Keratinocyte (primary cell): ENCODE measurements at places on chromosomes 3 and 15. TPM values are rescaled to one million over a fixed set of nuclear protein-coding genes. Genes with fewer than 3 reads are reported as not detected.
A peak's percentile ranks its signal among the peaks of the same experiment; 100 is the strongest.

Gene PIF1
- 2.3 to 7.6 TPM (median 6.2 TPM) in 3 replicates for polyA plus RNA-seq

Gene SORD
- 43.9 to 51.3 TPM (median 46.7 TPM) in 3 replicates for polyA plus RNA-seq

Gene MST1
- polyA plus RNA-seq: 4.5 to 12.4 TPM (median 5.2 TPM) in 3 replicates

Gene KCNH8
- polyA plus RNA-seq: 0.01 TPM in 1 of 3 replicates, not detected in the others

Gene NR2E3
- polyA plus RNA-seq: 0.18 to 0.46 TPM (median 0.18 TPM) in 3 replicates

Gene AVEN
- 10.6 to 16.6 TPM (median 14.4 TPM) in 3 replicates for polyA plus RNA-seq

Gene EPHA6
- polyA plus RNA-seq: not detected in 3 replicates

Gene KLF15
- 0.03 to 0.04 TPM in 2 of 3 replicates, not detected in the other for polyA plus RNA-seq

DNA sequence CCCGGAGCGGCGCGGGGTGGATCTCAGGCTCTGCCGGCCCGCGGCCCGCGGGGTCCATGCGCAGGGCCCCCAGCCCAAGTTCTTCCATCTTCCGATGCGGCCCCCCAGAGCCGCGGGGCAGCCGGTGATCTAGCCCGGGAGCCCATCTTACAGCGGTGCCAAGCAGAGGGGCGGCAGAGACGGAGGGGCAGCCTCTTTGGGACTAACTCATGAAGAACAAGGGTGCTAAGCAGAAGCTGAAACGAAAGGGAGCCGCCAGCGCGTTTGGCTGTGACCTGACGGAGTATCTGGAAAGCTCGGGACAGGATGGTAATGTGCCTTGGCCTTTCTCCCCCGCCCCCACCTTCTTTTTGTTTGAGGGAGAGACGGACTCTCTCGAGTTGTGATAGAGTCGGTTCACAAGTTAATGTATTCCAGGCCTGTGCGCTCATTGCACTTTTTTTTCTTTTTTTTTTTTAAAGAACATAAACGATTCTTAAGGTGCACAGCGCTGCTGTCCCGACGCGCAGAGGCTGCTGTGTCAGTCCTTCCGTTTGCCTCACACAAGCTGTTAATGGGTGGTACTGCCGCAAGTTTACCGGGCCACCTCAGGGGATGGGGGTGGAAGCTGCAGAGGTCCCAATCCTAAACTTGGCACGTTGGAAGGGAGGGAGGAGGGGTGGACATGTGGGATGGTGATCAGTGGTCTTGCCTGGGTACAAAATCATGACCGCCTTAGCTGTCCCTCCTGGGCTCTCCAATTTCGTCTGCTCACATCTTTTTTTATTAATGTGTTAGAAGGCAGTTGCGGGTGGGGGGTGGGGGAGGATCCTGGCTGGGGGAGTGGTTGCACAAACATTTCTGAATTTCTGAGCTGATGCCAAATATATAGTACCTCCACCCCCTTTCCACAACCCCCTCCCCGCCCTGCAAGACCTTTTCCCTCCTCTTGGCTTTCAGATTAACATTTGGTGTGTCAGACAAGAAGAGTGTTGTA is 801 bp downstream of the ARHGAP31 start:
- no peak for DNase-seq

DNA sequence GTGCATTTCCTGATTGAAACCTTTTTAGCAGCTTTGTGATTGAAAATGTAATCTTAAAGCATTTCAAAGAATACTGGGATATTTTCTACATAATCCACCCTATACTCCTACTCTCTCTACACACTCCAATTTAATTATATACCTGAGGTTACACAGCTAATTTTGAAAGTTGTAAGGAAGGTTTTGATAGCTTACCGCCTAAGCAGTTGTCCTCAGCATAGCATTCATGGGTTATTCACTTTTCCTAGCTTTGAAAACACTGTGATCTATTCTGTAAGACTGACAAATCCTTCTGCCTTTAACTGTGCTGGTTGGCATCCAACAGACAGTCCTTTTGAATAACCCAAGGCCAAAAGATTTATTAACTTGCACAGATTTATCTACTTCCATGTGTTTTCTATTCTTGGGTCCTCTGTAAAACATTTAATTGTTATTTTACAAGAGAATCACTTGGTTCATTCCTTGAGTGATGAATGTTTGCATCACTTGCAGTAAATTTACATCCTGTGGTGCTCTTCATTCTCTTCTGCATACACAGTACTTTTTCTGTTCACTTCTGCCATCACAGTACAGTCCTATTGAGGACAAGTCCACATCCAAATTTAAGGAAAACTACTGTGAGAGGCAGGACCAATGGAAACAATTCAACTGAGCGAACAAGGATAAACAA is 44.8 kb downstream of the SERPINI1 start:
- DNase-seq: no peak

DNA sequence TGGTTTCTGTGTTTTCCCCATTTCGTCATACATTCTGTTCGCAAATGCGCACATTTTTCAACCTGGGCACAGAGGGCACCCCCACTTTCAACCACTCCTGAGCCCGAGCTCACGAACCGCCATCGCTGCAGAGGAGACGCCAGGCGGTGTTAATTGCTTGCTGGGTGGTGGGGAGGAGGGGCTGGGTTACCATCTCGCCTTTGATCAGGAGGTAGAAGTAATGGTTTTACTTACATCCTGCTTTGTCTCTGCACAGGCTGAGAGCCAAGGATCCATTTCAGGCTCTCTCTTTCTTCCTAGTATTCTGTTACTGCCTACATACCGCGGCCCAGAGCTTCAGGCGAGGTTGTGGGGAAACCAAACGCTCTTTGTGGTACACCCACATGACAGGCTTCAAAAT is 177.3 kb upstream of the WNT5A start:
- DNase-seq: no peak

GRCh38 chr3:192597506-192597905 is 129.8 kb downstream of the FGF12 start:
- no peak for DNase-seq

- DNase-seq: no peak
These were observed 1.4 kb downstream of the ST6GAL1 start for GRCh38 chr3:186931532-186932280.

GRCh38 chr15:75620841-75621391 is 4.6 kb downstream of the SNUPN start:
- no peak for DNase-seq

- DNase-seq: no peak
These were observed 10.3 kb upstream of the PPARG start for GRCh38 chr3:12278566-12278965.

GRCh38 chr3:128461731-128462130 is 5.0 kb downstream of the DNAJB8 start:
- no peak for DNase-seq

DNA sequence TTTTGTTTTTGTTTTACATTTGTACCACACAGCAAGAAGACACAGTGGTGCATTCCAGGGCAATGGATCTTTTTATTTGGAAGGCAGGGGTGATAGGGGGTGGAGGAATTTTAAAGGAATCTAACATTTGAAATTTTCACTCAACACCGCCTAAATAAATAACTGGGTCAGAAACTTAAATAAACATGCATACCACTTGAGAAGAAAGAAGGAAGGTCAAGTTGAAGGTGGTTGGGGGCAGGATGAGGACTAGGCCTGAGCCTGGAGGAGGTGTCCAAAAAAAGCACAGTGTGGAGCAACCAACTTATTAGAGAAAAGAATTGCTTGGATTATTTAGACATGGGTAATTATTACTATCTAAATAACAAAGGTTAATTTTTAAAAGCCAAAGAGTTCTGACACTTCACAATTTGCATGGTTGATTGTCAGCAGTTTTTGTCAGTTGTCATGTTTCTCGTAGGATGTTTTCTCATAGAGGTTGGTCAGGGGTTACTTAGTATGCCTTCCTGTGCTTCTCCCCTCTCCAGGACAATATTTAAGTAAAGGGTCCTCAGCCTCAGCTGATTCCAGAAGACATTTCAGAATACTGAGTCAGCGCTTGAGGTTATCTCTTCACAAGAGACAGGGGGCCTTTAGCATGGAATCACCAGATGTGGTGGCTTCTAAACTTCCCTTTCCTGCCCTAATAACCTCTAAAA is 173.7 kb upstream of the SLC2A2 start:
- DNase-seq: no peak

GRCh38 chr3:127730666-127731295 is 58.0 kb downstream of the ABTB1 start:
- DNase-seq: no peak

GRCh38 chr3:157500232-157500631 is 3.0 kb downstream of the VEPH1 start:
- no peak for DNase-seq

GRCh38 chr15:60426870-60427508 is 29.2 kb upstream of the ANXA2 start:
- no peak for DNase-seq

DNA sequence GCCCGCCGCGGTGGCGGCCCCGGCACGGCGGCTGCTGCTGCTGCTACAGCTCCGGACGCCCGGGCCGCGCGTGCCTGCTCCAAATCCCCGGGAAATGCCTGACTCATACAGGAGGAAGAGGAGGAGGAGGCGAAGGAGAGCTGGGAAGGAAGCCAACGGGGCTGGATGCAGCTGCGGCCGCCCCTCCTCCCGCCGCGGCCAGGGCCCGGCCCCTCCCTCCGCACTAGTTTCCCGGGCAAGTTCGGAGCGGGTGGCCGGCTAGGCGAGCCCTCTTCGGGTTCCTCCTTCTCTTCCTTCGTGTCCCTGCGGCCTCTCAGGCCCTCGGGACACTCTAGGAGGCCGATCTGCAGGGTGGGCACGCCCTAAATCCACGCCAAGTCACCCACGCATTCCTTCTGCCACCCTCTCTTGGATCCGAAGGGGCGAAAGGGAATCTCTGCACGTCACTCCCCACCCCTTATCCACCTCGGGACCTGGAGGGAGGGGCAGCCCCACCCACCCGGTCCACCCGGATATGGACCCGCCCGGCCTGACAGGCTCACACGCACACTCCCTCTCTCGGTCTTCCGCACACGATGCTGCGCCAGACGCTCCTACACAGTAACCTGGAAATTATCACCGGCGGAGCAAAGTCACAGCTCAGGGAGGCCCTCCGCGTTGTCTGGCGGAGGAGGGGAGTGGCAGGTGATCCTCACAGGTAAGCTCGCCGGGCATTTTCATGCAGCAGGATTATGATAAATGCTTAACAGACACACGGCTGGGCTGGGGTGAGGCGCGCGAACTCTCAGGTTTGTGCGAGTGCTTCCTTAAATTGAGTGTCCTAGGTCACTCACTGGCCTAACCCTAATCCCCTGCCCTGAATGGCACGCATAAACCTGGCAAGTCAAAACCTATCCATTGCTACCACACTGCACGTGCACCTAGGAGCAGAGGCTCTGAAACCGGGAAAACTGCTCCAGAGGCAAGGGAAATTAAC is at the start of the genes OSBPL10 and ZNF860:
Gene OSBPL10, minus strand, starts transcription at position 57 of the 976 bp plus-strand sequence. CDS start 83 bp downstream, outside the sequence.
Gene ZNF860, plus strand, starts transcription at position 545 of the 976 bp plus-strand sequence. CDS start 7,330 bp downstream, outside the sequence.
- DNase-seq: peak; percentile 66

GRCh38 chr3:65975032-65975431 is 63.7 kb downstream of the MAGI1 start:
- no peak for DNase-seq

- DNase-seq: no peak
These were observed 110.0 kb upstream of the PLSCR5 start for GRCh38 chr3:146715170-146715569.

DNA sequence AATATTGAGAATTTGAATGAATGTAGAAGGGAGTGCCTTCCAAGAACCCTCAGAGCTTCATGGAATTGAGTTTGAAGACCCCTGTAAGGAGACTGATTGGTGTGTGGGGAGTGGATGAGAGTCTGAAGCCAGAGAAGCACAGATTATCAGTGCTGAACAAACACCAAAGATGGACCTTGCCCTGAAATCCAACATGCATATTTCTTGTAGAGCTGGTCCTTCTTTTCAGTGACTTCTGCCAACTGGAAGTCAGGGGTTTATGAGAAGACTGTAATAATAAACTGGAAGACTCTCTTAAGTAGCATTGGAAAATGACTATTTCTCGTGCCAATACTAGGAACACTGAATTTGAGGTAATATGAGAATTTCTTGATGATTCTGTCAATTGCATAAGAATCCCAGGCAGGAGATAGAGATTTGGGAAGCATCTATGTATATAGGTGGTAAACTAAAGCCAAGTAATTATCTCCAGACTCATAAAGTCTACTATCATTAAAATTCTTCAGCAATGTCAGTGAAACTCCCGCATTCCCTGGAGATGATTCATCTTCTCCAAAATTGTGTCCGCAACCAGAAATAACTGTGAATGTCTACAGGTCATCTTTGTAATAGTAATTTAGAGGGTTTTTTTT is 213.8 kb downstream of the IL5RA start:
- DNase-seq: no peak

DNA sequence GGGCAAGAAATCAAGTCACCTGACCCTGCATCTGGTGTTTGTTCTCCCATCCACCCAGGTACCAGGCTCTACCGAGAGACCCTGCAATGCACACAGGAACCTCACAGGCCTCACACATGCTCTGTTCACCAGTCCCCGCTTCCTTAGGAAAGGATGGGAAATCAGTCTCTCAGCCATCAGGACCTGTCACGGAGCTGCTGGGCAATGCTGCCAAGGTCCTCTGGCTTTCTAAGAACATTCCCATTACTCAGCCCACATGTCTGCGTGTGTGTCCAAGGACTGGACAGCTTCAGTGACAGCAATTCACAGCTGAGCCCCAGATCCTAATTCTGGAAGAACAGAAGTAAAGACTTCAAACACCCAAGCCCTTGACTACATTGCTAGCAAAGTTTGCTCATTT is 6.5 kb upstream of the SRGAP3 start:
- DNase-seq: no peak

DNA sequence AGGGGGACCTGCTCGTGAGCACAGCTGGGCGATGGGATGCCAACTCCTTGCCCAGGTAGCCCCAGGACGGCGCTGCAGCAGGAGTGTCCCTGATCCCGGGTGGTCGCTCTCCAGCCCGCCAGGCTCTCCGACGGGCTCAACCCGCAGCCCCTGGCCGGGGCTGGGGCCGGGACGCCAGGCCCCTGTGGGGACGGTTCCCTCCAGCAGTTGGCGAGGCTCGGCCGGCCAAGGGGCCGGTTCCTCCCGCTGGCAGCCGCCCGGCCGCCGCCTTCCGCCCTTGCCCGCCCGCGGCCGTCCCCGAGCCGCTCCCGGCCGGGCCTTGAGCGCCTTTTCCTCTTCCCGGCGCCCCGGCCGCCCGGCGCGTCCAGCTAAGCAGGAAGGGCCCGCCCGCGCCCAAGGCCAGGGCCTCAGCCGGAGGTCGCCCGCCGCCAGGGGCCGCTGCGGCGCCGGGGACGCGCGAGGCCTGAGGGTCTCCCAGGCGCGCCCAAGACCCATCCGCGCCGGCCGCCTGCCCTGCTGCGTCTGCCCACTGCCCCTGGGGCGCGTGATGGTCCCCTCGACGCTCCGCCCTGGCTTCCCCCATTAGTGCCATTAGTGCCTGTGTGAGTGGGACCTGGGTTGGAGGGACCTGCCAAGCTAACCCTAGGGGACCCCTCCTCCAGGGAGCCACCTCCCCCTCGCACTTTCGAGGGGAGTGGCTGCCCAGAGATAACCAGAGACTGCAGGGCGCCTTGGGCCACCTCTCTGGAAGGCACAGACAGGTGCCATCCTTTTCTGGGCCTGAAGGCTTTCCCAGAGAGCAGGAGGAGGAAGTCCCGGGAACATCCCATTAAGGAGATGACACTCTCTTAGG is 106.4 kb downstream of the FBLN2 start:
- DNase-seq: no peak
